CD8-positive, alpha-beta memory T cell (primary cell): ENCODE measurements at places on chromosomes 5 and 9. TPM values are rescaled to one million over a fixed set of nuclear protein-coding genes. Genes with fewer than 3 reads are reported as not detected.

The ENG gene
- 19.3 TPM for total RNA-seq

The GRXCR2 gene
- total RNA-seq = not detected

The MYOZ3 gene
- total RNA-seq = not detected

The PCDHGA2 gene
- total RNA-seq = not detected

The PCDH12 gene
- total RNA-seq = 0.33 TPM

GRCh38 chr9:26321935-26322334 is 570.7 kb downstream of the CAAP1 start:
- H3K4me1 ChIP-seq = no peaks in the 10 kb centered on the region
- H3K36me3 ChIP-seq = no peaks in the 10 kb centered on the region
- H3K27ac ChIP-seq = no peak overlapping the region
- H3K4me3 ChIP-seq = no peak overlapping the region

- H3K4me3 ChIP-seq = no peak overlapping the region
- no peaks in the 10 kb centered on the region for H3K36me3 ChIP-seq
- H3K27me3 ChIP-seq = no peaks in the 10 kb centered on the region
- no peak for DNase-seq
- no peak overlapping the region for H3K27ac ChIP-seq
- H3K4me1 ChIP-seq = no peaks in the 10 kb centered on the region
Observed at GRCh38 chr5:103424453-103425205, 138.0 kb downstream of the NUDT12 start.

DNA sequence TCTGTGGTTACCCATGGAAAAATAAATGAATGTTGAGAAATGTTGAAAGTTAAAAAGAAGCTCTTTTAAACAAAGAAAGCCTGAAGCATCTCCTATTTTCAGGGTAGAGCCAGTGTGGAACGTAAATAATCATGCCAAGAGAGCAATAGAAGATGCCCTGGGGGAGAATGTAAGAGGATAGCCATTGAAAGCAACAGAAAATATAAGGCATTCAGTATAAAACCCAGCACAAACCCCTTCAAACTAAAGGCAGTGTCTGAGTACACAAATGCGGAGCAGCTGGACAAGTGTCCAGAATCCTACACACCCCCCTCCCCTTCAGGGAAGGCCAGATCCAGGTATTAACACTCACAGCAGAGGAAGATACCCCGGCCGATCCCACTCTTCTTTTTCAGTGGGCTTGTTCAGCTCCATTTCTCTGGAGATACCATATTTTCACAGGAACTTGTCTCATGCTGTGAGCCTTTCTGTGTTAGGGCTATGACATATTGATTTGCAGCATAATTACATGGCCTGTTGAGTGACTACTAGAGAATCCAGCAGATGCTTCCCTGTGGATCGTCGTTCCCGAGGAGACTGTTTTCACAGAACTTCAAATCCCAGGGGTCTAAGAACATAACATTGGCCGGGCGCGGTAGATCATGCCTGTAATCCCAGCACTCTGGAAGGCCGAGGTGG is 101.2 kb downstream of the PLK2 start:
- no peaks in the 10 kb centered on the region for H3K36me3 ChIP-seq
- DNase-seq = no peak
- H3K27me3 ChIP-seq = no peaks in the 10 kb centered on the region
- H3K4me1 ChIP-seq = no peaks in the 10 kb centered on the region
- H3K4me3 ChIP-seq = no peak overlapping the region

- no peaks in the 10 kb centered on the region for H3K27me3 ChIP-seq
- H3K36me3 ChIP-seq = no peaks in the 10 kb centered on the region
- no peak overlapping the region for H3K4me3 ChIP-seq
- H3K4me1 ChIP-seq = no peaks in the 10 kb centered on the region
Observed at GRCh38 chr9:134968011-134968822, 50.5 kb upstream of the FCN1 start.

DNA sequence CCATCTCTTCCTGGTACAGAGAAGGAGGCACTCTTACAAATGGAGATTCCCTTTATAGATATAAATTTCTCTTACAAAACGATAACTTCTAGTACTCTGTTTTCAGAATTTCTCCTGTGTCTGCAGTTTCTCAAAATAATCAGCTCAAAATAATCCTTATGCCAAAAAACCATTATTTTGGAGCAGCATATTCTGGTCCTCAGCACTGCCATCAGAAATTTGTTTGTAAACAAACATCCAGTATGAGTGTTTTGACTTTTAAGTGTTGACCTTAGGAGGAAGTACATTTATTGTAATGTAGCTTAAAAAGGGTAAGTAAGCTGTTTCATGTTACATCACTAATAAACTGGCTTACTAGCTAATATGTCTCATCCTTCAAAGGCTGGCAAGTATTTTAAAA is 52.8 kb upstream of the SNAPC3 start:
- no peaks in the 10 kb centered on the region for H3K36me3 ChIP-seq
- no peak for DNase-seq
- H3K27ac ChIP-seq = no peak overlapping the region
- no peaks in the 10 kb centered on the region for H3K4me1 ChIP-seq
- H3K4me3 ChIP-seq = no peak overlapping the region

DNA sequence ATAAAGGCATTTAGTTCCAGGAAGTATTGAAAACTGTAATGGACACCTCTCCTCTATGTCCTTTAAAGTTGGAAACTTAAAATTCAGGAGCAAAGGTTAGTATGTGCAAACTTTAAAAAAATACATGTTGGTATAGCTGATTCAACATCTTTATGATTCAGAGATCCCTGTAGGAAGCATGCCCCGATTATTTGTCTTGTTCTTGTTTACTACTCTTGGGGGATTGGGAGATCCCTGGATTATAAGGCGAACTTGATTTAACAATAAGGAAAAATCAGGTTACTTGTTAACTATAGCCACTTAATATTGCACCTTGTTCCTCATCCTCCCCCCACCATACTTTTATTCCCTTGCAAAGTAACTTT is 1.7 kb downstream of the F2RL1 start:
- no peak overlapping the region for H3K4me3 ChIP-seq
- H3K36me3 ChIP-seq = no peaks in the 10 kb centered on the region
- no peak overlapping the region for H3K27ac ChIP-seq
- H3K27me3 ChIP-seq = peaks cover 12% of the 10 kb centered on the region
- DNase-seq = no peak
- H3K4me1 ChIP-seq = peaks cover 15% of the 10 kb centered on the region

DNA sequence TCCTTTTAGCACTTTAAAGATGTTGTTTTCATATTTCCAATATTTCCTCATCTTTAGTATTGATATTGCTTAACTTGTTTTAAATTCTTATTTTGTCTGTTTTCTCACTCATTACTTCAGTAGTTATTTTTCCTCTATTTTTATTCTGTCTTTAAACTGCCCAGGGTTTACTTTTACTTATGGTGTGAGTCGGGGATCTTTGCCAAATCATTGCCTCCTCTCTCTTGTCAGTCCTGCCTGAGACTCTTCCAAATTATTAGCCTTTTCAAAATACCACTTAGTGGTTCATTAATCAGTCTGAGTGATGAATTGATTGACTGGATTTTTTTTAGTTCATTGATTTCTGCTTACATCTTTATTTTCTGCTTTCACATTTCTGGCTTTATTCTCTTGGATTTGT is 72.9 kb downstream of the SH3GL2 start:
- no peak overlapping the region for H3K4me3 ChIP-seq
- H3K27ac ChIP-seq = no peak overlapping the region
- H3K36me3 ChIP-seq = no peaks in the 10 kb centered on the region
- no peak for DNase-seq
- H3K27me3 ChIP-seq = no peaks in the 10 kb centered on the region

- no peaks in the 10 kb centered on the region for H3K4me1 ChIP-seq
- DNase-seq = no peak
- no peak overlapping the region for H3K4me3 ChIP-seq
- H3K27ac ChIP-seq = no peak overlapping the region
- H3K27me3 ChIP-seq = no peaks in the 10 kb centered on the region
Observed at GRCh38 chr5:171601266-171601881, 181.9 kb downstream of the FGF18 start.

GRCh38 chr5:74556006-74556405 is 84.5 kb downstream of the ENC1 start:
- H3K27me3 ChIP-seq = no peaks in the 10 kb centered on the region
- no peak for DNase-seq

DNA sequence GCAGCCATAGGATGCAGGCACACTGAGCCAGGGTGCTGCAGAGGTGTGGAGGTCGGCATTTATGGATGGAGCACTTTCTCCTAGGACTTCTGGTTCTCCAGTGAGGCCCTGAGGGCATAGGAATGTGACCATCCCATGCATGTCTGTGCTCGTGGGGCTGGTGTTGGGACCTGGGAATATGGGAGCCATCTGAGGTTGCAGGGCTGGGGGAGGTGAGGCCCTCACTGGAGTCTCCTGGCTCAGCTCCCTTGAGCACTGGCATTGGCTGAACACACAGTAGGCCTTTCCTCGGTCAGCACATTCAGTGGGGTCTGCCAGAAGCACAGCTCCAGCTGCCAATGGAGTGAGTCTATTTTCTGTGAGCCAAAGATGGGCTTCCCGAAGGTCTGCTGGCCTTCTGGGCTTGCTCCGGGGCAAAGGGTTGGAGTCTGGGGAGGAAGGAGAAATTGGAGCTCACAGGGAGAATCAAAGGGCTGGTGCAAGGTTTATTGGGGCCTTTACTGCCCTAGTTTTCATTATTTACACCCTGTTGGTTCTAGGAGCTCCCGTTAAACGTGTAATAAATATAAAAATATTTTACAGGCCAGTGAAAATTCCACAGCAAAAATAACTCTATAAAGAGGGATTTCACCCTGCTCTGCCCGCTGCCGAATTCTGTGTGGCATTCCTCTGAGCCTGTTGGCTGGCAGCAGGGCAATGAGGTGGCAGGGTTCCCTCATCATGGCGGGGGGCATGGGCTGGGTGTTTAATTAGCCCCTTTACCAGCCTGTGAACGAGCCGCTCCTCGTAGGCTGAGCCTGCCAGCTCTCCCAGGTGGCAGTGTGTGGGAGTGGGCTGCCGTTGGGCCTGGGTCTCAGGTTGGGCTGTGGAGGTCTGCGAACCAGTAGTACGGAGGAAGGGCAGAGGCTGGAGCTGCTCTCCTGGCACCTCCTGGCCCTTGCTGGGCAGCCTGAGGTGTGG is 31.6 kb upstream of the PITX1 start:
- H3K4me1 ChIP-seq = no peaks in the 10 kb centered on the region
- no peaks in the 10 kb centered on the region for H3K36me3 ChIP-seq
- no peak for DNase-seq
- H3K27me3 ChIP-seq = no peaks in the 10 kb centered on the region
- H3K4me3 ChIP-seq = no peak overlapping the region

- H3K27me3 ChIP-seq = no peaks in the 10 kb centered on the region
- H3K27ac ChIP-seq = no peak overlapping the region
- no peaks in the 10 kb centered on the region for H3K36me3 ChIP-seq
- H3K4me3 ChIP-seq = no peak overlapping the region
- no peak for DNase-seq
Observed at GRCh38 chr9:94760010-94760409, 33.5 kb downstream of the AOPEP start.
